ENCODE measurements at places on chromosomes 3 and 15.

DNA sequence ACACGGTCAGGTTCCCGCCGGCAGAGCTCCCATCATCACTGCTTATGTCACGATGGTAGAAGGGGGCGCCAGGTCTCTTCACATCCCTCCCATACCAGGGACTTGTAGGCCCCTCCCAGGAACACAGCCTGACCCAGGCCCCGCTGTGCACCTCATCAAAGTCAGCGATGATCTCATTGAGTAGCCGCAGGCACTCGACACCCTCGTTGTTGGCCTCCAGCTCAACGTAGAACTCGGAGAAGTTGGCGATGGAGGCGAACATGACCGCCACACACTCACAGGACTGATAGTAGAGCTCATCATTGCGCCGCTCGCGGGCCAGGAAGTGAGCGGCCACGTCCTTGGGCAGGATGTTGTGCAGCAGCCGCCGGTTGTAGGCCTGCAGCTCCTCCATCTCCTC, 89.2 kb downstream of the SEC22A start:
- no peak for DNase-seq

DNA sequence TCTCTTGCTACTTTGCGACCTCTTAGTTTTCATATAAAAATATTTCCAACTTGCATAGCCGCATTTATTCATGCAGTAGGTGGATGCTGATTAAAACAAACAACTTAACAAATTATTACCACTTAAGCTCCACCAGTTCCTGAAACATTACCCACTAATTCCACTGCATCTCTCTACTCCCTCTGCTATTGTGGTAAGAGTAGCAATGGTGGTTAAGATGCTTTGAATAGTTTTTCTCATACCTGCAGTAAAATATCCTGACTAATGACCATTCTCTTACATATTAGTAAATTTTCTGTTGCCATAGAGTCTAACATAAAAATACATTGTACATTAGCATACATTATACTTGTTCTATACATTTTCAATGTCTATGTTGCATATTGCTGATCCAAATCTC, 397.6 kb upstream of the PLSCR5 start:
- DNase-seq, result no peak

DNA sequence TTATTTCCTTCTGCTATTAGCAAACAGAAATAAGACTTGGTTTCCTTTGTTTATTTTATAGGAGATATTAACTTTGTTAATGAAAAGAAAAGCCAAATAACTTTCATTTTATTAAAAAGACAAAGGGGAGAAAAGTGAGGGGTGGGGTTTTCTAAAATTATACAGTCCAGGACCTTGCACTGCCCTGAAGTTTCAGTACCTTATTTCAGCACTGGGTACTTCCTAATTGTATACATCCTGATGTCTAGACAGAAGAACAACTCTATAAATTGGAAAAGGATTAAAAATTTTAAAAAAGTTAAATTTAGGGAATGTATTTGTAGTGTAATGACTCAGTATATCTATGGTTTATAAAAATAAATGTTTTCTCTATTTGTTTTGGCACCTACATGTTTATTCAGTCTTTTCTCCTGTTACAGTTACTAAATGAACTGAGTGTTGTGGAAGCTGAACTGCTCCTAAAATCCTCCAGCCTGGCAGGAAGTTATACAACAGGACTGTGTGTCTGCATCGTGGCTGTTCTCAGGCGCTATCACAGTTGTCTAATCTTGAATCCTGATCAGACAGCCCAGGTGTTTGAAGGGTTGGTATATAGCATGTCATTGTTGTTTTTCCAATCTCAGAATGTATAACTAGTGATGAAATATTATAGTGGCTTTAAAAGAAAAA, 27.6 kb upstream of the P2RY13 start:
- no peak for DNase-seq

DNA sequence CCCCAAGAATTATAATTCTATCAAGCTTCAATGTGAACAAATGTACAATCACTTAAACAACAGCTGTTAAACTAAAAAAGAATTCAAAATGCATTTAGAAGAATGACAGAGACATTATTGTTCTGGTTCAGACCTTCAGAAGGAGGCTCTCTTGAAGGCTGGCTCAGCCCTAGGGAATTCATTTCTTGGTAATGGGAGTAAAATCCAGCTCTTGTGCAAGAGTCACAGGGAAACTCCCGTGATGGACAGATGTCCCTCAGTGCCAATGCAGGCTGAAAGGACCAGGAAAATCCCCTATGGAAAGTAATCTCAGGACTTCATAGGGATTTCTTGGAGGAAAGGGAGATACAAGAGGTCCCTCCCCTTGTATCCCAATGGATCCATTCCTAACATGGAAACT, 149.9 kb upstream of the STT3B start:
- no peak for DNase-seq

- no peak for DNase-seq
These were observed 104.9 kb upstream of the ASB14 start for GRCh38 chr3:57397175-57398026.

DNA sequence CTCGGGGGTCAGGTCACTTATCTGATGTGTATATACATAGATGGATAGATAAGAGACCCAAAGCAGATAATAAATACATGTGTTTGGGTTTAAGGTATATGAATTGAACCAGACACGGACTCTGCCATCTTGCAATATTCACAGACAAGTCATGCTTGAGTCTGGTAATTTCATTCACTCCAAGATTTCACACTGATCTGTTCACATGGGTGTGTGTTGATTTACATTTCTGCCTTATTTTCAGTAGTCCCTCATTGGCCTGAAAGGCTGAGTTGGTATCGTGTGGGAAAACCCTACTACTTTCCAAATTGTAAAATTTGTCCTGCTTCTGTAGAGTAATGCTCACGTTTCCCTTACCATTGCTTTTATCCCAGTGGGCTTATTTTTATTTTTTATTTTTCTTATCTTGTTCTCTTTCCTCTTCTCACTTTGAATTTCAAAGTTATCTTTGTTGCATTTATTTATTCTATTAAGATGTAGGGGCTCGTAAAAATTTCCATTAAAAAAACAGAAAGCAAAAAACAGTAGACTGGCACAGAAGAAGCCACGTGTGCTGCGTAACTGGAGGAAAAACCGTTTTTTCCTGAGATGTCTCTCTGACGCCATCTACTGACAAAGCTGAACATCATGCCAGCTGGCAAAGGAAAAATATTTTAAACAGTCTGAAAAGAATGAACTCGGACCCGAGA, 10.8 kb upstream of the MFSD1 start:
- no peak for DNase-seq

DNA sequence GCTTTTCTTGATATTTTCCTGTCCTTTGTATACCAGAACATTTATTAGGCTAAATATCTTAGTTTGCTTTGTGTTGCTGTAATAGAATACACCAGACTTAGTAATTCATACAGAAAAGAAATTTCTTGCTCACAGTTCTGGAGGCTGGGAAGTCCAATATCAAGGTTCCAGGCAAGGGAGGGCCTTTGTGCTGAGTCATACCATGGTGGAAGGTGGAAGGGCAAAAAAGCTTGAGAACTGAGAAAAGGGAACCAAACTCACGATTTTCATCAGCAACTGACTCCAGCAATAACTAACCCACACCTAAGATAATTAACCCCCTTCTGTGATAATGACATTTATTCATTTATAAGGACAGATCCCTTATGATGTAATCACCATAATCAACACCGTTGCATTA, 496.9 kb upstream of the SUCLG2 start:
- no peak for DNase-seq

DNA sequence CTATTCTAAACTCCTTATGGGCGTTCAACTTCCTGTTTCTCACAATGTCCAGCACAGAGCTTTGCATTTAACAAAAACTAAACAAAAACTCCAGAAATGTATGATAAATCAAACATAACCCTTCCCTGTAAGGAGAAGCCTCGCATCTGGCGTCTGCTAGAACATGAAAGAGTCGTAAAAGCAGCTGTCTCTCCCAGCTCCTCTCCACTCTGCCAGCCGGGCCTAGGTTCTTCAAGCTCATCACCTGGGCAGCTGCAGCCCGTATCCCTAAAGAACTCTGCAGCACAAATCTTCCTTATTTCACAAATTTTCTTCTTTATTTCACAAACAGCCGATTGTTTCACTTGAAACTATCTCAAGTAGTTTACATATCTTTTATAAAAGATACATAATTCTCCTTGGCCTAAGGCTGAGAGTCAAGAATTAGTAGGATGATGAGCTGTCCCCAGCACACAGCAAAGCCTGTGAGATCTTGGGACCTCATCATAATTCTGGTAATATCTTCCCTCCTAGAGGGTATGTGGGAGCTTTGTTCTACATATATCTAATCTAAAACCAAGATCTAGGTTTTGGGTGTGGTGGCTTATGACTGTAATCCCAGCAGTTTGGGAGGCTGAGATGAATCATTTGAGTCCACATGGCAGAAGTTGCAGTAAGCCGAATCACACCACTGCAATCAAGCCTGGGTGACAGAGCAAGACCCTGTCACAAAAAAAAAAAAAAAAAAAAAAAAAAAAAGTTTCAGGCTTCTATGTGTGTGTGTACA, 35.3 kb downstream of the ANXA2 start:
- no peak for DNase-seq

GRCh38 chr3:109864452-109864851, 527.1 kb upstream of the DPPA4 start:
- DNase-seq, result no peak

GRCh38 chr3:129558081-129558771, 15.3 kb downstream of the H1-8 start:
- DNase-seq, result no peak

DNA sequence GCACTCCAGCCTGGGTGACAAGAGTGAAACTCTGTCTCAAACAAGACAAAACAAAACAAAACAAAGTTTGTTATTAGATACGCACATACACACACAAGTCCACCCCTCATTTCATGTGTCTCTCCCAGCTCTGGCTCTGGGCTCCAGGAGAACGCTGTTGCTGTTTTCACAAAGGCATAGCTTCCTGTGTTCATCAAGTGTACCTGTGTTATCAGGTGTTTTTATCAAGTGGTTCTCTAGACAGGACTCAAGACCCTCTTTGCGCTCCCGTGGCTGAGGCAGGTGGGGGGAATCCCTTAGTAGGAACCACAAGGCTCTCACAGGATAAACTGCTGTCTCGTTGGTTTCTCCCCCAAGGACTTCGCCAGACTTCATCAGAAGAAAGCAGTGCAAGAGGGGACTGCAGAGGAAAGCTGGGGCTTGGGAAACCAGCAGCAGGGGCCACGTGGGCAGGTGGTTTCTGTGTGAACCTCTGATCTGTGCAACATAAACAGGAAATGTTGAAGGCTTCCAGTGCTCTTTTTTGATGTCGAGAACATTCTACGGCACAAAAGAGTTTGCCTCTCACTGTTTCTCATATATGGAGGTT, 6.9 kb upstream of the PPP1R2 start:
- DNase-seq, result no peak

- DNase-seq, result no peak
These were observed 37.0 kb downstream of the CHDH start for GRCh38 chr3:53809267-53809666.

GRCh38 chr3:10226293-10226692, 22.0 kb upstream of the TATDN2 start:
- DNase-seq, result no peak

DNA sequence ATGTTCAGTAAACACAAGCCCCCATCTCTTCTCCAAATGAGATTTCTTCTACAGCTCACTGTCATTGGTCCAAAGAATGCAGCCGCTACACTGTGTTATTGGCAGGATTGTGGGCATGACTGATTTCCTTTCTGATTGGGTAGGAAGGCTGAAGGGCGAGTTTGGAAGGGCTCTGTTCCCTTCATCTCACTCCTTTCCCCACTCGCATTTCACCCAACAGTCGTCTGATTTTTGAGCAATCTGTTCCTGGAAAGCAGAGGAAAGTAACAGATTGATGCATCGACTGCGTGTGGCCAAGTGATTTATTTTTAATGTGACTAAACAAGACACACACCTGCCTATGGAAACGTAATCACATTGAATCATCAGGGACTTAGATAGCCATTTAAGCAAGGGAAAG, 55.5 kb downstream of the NOX5 start:
- no peak for DNase-seq

- no peak for DNase-seq
These were observed 82.6 kb downstream of the RPLP1 start for GRCh38 chr15:69535101-69535638.

DNA sequence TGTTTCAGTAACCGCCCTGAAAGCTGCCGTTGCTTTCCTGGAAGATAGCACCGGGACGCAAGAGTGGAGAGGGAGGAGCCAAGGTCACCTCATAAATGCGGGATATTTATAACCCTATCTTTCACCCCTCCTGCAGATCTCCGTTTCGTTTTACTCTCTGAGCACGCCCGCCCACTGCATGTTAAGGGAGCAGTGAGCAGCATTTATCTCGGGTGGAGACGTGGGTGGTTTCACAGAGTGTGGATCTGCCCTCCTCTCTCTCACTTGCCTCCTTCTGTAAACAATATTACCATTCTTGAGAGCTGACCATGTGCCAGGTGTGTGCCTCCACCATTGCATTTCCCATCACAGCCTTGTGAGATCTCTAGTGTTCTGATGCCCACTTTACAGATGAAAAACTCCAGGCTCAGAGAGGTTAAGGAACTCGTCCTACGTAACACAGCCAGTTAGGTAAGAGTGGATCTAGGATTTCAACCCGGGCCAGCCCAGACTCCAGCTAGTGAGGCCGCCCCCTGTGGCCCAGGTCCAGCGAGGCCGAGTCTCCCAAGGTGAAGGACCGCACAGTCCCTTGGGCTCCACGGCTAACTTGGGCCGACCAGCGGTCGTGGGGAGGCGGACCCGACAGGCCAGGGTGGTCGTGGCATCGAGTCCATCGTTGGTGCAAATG, 16.9 kb upstream of the SEMA4B start:
- DNase-seq, result no peak

DNA sequence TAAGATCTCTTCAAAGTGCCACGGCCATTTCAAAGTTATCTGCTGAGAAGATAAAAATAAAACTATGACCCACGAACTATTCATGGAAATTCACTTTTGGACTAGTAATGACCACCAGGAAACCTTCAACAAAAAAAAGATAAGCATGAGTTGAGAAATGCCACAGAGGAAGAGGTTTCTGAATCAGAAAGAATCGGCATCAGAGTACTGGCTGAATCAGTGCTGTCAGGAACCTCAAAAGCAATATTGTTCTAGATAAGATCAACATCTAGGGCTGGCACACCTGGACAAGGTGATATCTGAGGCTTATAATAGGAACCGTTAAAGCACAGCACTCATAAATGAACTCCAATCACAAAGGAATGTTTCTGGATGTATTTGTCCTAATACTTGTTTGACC, 72.7 kb downstream of the PEAK1 start:
- no peak for DNase-seq

DNA sequence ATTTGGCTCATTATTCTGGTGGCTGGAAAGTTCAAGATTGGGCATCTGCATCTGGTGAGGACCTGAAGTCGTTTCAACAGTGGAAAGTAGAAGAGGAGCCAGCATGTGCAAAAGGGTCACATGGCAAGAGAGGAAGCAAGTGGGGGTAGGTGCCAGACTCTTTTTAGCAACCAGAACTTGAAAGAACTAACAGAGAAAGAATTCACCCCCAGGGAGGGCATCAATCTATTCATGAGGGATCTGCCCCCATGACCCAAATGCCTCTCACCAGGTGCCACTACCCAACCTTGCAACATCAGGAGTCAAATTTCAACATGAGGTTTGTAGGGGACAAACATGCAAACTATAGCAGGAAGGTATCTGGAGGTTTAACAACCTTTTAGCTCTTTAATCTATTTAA, 10.3 kb upstream of the RYK start:
- no peak for DNase-seq

GRCh38 chr3:169432708-169433432, 230.6 kb downstream of the MECOM start:
- DNase-seq, result no peak

- DNase-seq, result no peak
These were observed 273.9 kb downstream of the TIGIT start for GRCh38 chr3:114567771-114568170.

All from progenitor cell of endocrine pancreas (in vitro differentiated cells).